Activated CD4-positive, alpha-beta T cell treated with anti-CD3 and anti-CD28 coated beads for 24 hours (primary cell): ENCODE measurements at places on chromosomes 7 and 10.

DNA sequence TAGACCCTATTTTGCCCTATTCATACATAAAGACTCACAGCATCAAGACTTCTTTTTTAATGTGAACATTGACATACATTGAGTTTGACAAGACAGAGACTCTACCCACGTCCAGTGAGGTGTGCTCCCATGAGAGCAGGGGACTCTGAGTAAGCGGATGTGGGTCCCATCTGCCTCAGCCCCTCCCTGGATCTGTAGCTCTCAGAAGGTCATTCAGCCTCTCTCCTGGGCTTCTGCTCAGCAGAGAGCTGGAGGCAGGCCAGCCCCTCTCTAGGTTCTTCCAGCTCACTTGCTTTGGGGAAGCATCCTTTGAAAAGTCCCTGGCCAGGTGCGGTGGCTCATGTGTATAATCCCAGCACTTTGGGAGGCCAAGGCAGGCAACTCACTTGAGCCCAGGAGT, 146.9 kb upstream of the ZMIZ1 start:
- DNase-seq: no peak

DNA sequence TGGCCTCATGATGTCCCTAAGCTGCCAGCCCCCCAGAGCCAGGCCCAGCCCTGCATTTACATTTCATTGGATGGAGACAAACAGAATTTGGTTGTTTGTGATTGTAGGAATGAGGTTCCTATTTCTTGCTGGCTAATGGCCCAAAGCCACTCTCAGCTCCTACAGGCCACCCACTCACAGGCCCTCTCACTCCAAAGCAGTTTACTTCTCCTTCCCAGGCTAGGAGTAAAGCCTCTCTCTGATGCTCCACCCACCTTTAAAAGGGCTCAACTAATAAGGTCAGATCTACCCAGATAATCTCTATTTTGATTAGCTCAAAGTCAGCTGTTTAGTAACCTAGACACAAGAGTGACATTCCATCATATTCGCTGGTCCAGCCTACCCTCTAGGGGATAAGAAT, 11.2 kb upstream of the CUZD1 start:
- DNase-seq: no peak

- no peak for DNase-seq
These were observed 51.2 kb downstream of the NPTX2 start for GRCh38 chr7:98668255-98668654.

GRCh38 chr7:135077642-135078041, 70.2 kb upstream of the TMEM140 start:
- no peak for DNase-seq

DNA sequence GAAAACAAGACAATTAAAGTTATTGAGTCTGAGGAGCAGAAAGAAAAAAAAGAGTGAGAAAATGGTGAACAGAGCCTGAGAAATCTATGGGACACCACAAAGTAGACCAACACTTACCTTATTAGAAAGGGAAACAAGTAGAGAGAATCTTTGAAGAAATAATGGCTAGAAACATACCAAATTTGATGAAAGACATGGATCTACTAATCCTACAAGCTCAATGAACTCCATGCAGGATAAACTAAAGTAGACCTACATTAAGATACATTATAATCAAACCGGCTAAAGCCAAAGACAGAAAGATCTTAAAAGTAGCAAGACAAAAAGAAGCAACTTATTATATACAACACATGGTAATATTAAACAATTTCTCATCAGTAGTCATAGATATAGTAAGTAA, 782.3 kb upstream of the GHITM start:
- DNase-seq: no peak

- DNase-seq: no peak
These were observed 57.5 kb downstream of the CTBP2 start for GRCh38 chr10:125102821-125103220.

DNA sequence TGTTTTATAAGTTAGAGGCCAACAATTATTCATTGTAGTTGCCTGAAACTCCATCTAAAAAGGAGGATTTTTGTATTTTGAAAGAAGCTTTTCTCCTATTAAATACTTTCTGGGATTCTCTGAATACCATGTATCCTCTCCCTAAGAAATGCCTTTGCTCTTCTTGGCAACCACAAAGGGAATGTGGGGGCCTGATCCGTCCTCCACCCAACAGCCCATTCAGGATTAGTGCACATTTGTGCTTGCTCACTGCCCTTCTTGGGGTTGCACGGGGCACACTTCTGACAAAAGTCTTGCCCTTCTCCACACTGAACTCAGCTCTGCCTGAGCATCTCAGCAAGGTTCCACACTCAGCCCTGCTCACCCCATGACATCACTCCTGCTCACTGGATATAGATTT, 194.2 kb downstream of the SLC25A13 start:
- no peak for DNase-seq

- DNase-seq: no peak
These were observed 197.4 kb downstream of the ELMO1 start for GRCh38 chr7:37251222-37251621.

DNA sequence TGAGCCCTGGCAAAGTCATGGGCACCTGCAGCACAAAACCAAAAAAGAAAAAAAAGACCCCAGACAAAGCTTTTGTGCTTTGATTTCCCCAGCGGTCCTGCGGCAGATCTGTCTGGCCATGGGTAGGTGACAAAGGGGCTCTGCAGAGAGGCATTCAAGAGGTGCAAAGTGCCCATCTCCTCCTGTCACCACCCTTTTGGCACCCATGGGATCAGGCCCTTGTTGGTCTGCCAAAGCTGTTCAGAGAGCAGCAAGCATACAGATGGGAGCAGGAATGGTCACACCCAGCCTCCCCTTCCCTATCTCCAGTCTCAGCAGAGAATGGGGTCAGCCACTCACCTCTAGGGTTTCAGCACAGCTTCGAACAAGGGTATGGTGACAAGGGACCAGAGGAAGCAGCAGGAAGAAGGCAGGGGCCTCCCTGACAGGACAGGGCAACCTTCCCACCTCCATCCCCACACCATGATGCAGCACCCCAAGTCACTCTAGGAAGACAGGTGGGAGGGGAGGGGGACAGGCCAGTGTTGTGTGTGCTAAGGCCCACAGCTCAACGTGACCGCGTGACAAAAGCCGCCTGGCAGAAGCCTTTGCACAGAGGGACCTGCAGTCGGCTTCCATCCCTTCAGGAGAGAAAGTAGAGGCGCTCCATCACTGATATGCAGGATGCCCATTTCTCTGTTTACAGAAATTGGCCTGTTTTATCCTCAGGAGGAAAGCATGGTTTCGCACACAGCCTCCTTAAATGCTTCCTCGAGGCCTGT, 6.3 kb downstream of the CAMK2G start:
- DNase-seq: no peak

GRCh38 chr7:117219485-117219884, 103.4 kb downstream of the WNT2 start:
- no peak for DNase-seq

GRCh38 chr10:73810735-73811465, 498 bp downstream of the NDST2 start:
- peak; percentile 26 for DNase-seq

- DNase-seq: no peak
These were observed 193.9 kb downstream of the TCERG1L start for GRCh38 chr10:131117416-131118212.

DNA sequence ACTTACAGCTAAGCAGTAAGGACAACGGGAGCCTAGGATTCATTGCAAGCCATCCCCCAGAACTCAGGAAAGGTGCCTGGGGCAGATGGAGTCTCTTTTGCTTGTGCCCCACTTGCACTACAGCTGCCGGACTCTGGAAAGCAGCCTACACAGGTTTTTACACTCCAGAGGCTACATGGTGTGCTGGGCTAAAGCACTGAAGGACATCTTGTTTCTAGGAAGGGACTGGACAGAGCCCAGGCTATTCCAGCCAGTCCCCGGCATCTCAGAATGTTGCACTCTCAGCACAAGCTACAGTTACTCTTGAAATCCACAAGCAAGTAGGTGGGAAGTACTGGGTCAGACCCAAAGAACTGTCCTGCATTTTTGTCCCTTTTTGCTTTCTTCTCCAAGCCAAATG, 333.1 kb downstream of the TNS3 start:
- DNase-seq: no peak

- no peak for DNase-seq
These were observed 26.9 kb upstream of the SDK1 start for GRCh38 chr7:3274131-3274530.

GRCh38 chr10:129784891-129785290, 179.2 kb downstream of the EBF3 start:
- DNase-seq: no peak

DNA sequence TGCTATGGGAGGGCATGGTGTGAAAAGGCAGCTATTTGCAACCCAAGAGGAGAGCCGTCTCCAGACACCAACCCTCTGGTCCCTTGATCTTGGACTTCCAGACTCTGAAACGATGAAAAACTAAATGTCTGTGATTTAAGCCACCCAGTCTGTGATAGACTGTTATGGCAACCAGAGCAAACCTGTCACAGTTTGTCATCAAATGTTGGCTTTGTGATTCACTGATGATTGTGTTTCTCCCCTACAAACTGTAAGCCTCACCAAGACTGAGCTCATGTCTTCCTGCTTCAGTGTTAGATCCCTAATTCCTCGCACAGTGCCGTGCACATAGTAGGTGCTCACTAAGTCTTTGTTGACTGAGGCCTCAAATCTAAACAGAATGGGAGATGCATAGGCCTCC, 224.6 kb upstream of the PITRM1 start:
- DNase-seq: no peak

DNA sequence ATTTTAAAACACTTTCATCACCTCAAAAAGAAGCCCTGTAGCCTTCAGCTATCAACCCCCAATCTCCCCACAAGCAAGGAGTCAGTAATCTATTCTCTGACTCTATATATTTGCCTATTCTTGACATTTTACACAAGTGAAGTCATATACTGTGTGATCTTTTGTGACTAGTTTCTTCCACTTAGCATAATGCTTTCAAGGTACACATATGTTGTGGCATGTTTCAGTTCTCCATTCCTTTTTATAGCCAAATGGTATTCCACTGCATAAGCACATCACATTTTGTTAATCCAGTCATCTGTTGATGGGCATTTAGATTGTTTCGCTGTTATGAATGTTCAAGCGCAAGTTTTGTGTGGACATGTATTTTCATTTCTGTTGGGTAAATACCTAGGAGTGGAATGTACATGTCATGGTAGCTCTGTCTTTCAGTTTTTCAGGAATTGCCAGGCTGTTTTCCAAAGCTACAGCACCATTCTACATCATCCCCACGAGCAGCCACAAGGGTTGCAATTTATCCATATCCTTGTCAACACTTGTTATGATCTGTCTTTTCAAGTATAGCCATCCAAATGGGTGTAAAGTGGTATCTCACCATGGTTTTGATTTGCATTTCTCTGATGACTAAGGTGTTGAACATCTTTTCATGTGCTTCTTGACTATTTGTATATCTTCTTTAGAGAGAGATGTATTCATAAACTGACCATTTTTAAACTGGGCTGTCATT, 405.6 kb downstream of the KCNMA1 start:
- DNase-seq: no peak

DNA sequence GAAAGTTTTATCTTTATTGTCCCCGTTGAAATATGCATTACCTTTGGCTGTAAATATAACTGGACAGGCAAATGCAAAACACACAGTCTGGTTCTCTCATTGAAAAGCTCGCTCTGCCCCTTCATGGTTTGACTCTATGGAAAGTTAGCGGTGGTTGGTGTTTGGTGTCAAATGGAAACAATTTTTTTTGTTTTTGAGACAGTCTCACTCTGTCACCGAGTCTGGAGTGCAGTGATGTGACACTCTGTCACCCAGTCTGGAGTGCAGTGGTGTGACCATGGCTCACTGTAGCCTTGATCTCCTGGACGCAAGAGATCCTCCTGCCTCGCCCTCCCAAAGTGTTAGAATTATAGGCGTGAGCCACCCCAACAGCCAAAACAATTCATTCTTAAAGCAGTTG, 149.7 kb downstream of the LRRC4 start:
- DNase-seq: no peak

DNA sequence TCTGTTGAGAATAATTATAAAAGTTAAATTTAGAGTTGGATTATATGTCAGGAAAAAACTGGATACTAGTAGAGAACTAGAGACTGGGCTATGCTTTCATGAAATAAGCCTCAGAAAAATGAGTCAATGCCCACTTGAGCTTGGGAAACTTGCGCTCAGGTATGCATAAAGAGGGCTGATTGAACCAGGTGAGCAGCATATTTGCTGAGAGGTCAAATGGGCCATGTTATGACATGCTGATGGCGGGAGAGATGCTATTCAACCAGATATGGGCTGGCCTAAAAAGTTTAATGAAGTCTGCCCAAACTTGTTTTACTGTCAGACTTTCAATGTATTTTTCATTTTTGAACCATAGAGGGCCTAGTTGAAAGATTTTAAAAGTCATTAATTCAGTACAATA, 837.6 kb upstream of the GHITM start:
- no peak for DNase-seq
